Endothelial cell (in vitro differentiated cells): ENCODE measurements at places on chromosomes 12 and 14. TPM values are rescaled to one million over a fixed set of nuclear protein-coding genes. Genes with fewer than 3 reads are reported as not detected.
A peak's percentile ranks its signal among the peaks of the same experiment; 100 is the strongest.

DNA sequence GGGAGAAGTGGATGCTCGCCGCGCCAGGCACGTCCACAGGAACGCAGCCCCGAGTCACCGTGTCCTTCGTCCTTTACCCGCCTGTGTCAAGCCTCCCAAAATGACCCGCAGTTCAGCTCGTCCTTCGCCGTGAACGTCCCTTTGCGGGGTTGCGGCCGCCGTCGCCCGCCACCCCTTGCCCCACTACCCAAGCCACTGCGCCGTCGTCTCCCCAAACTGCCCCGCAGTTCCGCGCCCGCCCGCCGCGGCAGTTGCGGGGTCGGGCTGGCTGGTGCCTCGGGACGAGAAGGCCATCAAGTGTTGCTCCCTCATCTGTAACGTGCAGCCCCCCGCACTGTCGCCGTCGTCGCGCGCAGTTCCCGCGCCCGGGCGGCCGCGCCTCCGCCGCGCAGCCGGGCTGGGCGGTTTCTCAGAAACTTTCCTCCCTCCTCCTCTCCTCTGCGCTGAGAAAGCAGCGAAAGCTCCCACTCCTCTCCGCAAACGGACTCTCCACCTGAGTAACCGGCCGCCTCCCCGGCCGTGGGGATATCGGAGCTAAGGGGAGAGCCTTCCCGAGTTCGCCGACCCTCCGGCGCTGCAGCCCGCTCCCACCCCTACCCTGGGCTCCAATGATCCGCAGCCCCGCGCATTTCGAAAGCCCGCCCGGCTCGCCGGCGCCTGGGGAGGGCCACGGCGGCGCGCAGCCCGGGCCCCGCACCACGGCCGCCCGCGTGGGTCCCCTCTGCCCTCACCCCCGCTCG, 6.7 kb downstream of the CDKN1B start:
- peak; percentile 44 for DNase-seq
- H3K4me3 ChIP-seq: peak overlapping the region; percentile 85
- H3K4me1 ChIP-seq: peaks cover 24% of the 10 kb centered on the region
- peaks cover 18% of the 10 kb centered on the region for H3K27me3 ChIP-seq

DNA sequence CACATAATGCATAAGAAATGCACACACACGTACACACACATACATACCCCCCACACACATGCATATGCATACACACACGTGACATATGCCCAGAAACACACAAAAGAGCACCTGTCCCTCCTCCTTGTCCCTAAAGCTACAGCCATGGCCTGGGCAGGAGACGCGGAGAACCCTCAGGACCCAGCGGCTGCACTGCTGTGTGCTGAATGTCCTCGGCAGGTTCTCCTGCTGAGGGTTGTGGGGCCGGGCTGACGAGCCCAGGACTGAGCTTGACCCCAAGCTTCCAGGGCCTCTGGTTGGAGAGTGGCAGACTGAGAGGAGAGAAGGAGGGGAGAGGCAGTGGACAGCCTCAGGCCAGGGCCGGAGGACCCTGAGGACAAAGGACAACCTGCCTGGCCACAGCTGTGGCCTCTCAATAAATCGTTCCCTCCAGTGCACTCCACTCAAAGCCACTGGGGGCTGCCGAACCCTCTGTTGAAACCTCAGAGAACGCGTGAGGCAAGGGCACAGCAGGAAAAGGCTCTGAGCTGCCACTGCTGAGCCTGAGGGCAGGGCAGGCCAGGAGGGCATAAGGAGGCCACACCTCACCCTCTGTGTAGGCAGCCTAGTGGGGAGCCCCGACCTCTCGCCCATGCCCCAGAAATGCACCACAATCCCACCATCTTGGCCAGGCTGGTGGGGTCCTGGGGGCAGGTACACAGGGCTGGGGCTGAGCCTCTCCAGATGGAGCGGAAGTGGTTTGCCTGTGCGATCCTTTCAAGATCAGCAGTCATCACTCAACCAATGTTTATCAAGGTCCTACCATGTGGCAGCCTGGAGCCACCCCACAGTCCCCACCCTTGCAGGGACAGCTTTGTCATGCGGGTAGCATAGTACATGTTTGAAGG, 3.1 kb downstream of the CACNA2D4 start:
- peaks cover 5% of the 10 kb centered on the region for H3K36me3 ChIP-seq
- H3K4me3 ChIP-seq: no peak overlapping the region
- peaks cover 22% of the 10 kb centered on the region for H3K4me1 ChIP-seq
- no peak overlapping the region for H3K27ac ChIP-seq
- no peak for DNase-seq

DNA sequence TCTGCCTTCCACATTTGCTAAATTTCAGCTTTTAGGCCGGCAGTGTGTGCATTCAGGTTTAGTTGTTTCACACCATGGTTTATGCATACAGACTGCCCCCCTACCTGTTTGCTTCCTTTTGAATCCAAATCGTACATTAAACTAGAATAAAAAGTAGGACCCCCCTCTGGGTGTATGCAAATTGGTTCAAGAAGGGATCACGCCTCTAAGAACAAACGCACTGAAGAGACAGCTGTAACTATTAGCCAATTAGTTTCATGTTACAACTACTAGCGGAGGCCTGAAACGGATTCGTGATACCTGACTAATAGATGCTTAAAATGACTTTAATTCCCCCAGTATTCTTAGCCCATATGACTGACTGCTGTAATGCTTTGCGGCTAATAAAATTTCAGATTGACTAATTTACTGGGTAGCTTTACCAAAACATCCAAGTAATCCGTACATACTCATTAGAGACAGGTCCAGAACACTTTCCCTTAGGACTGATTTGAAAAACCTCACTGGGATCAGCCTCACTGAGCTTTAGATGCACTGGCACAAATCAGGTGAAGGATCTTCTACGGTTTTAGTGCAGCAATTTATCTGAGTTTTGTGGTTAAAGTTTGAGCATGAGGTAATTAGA, 411.8 kb downstream of the NPAS3 start:
- H3K4me3 ChIP-seq: no peak overlapping the region
- peaks cover 2% of the 10 kb centered on the region for H3K27me3 ChIP-seq
- no peaks in the 10 kb centered on the region for H3K36me3 ChIP-seq

Gene EML1
- 10.0 TPM for total RNA-seq

- peak; percentile 79 for DNase-seq
- peak within 1 kb of the TSS; percentile 99 for H3K4me3 ChIP-seq
Measured at GRCh38 chr12:6765634-6766581, at the start of gene PTMS. PTMS (plus strand) TSS chr12:6766363; CDS start chr12:6766706, 343 bp downstream.

GRCh38 chr14:59341858-59342477, 123.2 kb downstream of the GPR135 start:
- H3K27me3 ChIP-seq: peaks cover 1% of the 10 kb centered on the region
- peaks cover 20% of the 10 kb centered on the region for H3K4me1 ChIP-seq
- H3K36me3 ChIP-seq: peaks cover 27% of the 10 kb centered on the region
- no peak overlapping the region for H3K4me3 ChIP-seq
- no peak overlapping the region for H3K27ac ChIP-seq
- no peak for DNase-seq
